ENCODE measurements at places on chromosomes 1 and 21.

DNA sequence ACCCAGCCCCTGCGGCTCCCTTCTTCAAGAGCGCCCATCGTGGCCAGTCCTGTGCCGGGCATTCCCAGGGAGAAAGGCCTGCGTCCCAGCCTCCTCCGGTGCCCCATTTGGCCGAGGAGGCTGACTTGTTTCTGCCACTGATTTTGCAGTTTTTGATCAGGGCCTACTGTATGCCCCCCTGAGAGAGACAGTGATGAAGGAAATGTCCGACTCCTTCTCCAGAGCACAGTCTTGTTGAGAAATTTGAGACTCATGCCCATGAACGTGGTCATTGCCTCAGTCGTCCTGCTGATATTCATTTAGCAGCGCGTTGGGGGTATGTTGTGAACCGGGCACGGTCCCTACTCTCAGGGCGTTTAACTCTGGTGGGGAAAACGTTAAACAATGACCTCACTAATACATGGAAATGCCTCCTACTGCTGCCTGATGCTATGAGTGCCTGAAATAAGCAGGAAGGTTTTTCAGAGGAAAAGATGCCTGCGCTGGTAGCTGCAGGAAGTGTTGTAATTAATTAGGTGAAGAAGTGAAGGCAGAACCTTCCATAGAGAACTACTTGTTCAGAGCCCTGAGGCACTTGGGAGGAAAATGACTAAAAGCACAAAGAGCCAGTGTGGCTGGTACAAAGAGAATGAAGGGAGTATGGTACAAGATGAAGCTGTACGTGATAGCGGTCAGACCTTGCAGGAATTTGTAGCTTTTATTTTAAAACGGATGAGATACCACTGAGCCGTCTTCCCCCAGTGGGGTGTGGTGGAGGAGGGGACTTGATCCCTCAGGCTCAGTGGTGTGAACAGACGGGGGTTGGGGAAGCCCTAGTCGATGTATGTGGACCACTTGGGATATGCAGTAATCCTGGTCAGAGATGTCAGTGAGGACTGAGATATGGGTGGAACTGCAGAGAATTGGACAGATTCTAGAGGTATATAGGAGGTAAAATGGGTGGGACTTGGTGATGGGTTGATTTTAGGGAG lies 730 bp downstream of the ZCCHC17 start:
- no peak for DNase-seq

- DNase-seq: no peak
Observed at GRCh38 chr1:79679916-79680315, 673.4 kb upstream of the ADGRL4 start.

GRCh38 chr21:29800056-29800455 lies 139.7 kb downstream of the GRIK1 start:
- no peak for DNase-seq

GRCh38 chr1:103416681-103417286 lies 108.7 kb upstream of the RNPC3 start:
- DNase-seq: no peak

DNA sequence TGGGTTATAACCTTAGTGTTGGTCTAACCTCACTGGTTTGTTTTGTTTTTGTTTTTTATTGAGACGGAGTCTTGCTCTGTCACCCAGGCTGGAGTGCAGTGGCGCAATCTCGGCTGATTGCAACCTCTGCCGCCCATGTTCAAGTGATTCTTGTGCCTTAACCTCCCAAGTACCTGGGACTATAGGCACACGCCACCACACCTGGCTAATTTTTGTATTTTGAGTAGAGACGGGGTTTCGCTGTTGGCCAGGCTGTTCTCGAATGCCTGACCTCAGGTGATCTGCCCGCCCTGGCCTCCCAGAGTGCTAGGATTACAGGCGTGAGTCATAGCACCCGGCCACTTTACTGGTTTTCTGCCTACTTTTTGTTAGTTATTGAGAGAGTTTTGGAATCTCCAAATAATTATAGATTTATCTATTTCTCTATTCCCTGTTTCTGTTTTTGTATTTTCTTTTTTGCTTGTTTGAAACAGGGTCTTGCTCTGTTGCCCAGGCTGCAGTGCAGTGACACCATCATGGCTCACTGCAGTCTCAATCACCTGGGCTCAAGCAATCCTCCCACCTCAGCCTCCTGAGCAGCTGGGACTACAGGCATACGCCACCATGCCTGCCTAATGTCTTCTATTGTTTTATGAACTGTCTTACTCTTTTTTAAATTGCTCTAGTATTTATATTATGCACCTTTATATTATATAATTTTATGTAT lies 21.4 kb downstream of the SMG7 start:
- no peak for DNase-seq

- DNase-seq: no peak
Observed at GRCh38 chr1:9719978-9720722, 68.6 kb downstream of the PIK3CD start.

GRCh38 chr1:2594001-2594640 lies 7.5 kb downstream of the PRXL2B start:
- no peak for DNase-seq

All from GM13977 (cell line).